ENCODE measurements at places on chromosomes 2 and 18.

- no peak for DNase-seq
Measured at GRCh38 chr2:17164550-17164949, 353.7 kb downstream of the RAD51AP2 start.

- DNase-seq: no peak
Measured at GRCh38 chr2:212940816-212941215, 210.6 kb downstream of the IKZF2 start.

GRCh38 chr18:9184998-9185613 is 48.5 kb downstream of the ANKRD12 start:
- no peak for DNase-seq

DNA sequence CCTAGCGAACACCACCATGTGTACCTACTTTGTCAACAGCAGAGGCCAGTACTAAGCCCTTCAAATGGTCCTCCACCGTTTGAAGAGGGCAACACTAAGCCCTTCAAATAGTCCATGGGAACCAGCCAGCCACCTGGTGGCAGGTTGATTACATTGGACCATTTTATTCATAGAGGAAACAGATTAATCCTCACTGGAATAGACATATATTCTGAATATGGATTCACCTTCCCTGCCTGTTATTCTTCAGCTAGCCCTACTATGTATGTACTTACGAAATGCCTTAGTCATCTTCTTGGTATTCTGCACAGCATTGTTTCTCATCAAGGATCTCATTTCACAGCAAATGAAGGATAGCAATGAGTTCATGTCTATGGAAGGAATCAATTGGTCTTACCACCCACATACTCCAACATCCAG is 10.0 kb upstream of the ZNF396 start:
- no peak for DNase-seq

Measured in activated T-cell treated with anti-CD3 and anti-CD28 coated beads for 4 hours (primary cell).